CD4-positive, alpha-beta memory T cell (primary cell): ENCODE measurements at places on chromosomes 4 and X.

DNA sequence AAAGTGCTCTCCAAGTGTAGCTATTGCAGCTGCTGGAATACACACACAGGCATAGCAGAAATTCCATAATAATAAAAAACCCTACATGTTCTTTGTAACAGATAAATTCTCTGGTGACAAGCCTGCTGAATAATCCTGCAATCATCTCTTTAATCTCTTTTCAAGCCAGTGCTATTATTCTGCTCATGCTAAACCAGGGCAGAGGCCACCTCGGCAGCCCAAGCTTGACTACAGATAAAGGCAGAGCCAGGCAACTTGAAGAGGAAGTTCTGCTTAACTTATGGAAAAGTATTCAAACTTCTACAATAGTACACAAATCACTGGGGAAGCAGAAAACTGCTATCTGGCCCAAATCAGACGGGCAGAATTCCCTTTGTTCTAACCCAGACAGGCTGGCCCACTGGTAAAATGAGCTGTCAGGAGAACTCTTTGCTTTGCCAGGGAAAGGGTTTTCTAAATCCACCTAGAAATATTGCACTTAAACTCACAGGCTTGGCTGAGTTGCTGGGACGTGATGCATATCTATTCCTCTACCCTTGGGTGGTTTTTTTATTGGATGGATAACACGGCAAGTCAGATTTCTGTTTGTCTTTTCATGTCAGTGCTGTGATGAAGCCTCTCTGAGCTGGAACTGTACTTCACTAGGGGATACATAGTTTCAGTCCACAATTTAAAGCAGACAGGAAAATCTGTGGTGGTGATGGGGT is 70.5 kb downstream of the GATB start:
- DNase-seq, result no peak

DNA sequence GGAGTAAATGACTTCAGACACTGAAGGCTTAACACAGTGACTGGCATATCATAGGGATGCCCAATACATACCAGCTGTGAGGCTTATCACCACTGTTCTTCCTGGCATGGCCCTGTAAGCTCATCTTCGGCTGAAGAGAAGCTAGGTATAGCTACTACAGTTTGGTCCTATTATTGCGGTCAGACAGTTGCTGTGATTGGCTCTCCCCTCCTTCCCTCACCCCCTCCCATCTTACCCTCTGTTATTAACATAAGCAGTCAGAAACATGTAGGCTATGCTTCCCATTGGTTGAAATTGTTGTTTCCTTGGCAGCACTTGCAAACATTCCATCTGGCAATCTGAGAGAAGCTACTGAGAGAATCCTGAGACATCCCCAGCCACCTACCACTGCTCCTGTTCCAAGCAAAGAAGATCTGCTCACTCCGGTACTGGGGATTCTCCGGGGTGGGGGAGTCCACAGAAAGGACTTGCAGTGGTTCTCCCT is at the start of gene AKAP14:
AKAP14 (plus strand) TSS at position 51 of the 484 bp plus-strand sequence. CDS start 7,331 bp downstream, outside the sequence.
- DNase-seq, result no peak

GRCh38 chr4:65661471-65661870 is 8.8 kb downstream of the EPHA5 start:
- DNase-seq, result no peak

- no peak for DNase-seq
Observed at GRCh38 chrX:65591206-65591605, 56.6 kb upstream of the LAS1L start.

- no peak for DNase-seq
Observed at GRCh38 chrX:137143864-137144263, 110.1 kb upstream of the GPR101 start.

DNA sequence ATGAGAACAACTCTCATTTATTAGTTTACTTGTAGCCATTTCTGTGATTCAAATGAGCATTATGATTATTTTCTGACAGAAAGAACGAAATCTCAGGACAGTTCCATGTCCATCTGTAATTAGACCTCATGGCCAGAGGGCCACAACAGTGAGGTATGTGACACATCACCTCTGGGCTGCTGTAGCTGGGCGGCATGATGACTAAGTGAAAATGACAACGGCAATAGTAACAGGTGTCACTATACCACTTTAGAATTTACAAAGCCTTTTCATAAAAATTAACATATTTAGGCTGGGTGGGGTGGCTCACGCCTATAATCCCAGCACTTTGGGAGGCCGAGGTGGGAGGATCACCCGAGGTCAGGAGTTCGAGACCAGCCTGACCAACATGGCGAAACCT is 252.6 kb downstream of the CBR4 start:
- no peak for DNase-seq

DNA sequence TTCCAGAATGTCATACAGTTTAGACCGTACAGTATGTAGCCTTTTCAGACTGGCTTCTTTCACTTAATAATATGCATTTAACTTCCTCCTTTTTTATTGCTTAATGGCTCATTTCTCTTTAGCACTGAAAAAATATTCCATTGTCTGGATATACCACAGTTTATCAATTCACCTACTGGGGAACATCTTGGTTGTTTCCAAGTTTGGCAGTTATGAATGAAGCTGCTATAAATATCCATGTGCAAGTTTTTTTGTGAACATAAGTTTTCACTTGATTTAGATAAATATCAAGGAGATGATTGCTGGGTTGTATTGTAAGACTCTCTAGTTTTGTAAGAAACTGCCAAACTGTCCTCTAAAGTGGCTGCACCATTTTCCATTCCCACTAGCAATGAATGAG is 375.5 kb downstream of the PCDH18 start:
- no peak for DNase-seq

- DNase-seq, result no peak
Observed at GRCh38 chrX:16658284-16658683, 8.3 kb downstream of the S100G start.

- DNase-seq, result no peak
Observed at GRCh38 chrX:35726176-35726575, 72.0 kb upstream of the MAGEB16 start.

- DNase-seq, result no peak
Observed at GRCh38 chr4:88967883-88968331, 89.1 kb downstream of the FAM13A start.

DNA sequence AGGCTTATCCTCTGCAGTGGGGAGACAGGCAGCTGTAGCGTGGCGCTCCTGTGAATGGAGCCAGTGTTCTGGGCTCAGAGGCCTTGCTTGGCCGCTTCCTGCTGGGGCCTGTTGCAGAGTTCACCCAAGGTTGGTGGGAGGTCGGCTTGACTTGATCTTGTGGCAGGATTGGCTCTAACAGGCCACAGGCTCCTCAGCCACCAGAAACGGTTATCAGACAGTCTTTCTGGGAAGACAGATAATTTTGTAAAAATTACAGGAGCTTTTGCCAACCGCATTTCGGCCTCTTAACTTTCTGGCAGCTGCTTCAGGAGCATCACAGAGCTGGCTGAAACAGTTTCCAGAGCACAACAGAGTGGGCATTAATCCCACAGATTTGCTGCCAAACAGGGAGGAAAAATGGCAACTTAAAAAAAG is 66.4 kb downstream of the DIPK2B start:
- DNase-seq, result no peak

GRCh38 chrX:30653415-30654131 is at the start of gene GK:
Gene GK, plus strand, starts transcription at chrX:30653423. Its CDS starts 115 bp downstream, at chrX:30653538.
- peak; percentile 29 for DNase-seq

GRCh38 chr4:184380707-184381106 is 93.6 kb downstream of the IRF2 start:
- no peak for DNase-seq

DNA sequence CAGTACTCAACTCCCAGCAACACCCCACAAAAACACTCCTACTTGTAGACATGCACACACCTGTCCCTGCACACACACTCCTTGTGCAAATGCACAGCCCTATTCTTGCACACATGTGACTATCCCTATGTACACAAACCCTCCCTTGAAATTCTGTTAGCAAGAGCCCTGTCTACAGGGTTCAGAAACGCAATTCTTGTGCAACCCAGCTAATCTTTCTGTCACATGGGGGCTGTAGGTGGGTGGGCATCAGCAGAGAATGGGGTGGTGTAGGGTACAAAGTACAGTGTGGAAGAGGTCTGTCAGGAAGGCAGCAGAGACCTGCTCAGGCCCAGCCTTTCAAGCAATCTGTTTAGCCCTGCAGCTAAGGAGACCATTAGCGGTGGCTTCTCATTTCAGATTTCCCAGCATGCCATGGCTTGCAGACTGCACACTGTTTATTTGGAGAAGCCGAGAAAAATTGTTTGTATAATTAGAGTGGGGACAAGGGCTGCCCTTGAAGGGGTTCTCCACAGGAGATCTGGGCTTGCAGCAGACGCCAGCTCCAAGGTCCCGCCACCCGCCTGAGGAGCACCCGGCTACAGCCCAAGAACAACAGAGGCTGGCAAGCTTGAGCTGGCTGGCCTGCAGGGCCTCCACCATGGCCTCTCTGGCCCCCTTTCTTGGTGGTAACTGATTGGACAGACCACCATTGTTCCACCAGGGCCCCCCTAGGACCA is 144.0 kb upstream of the PJA1 start:
- DNase-seq, result no peak

- no peak for DNase-seq
Observed at GRCh38 chrX:154517101-154517781, 1.2 kb upstream of the FAM3A start.

GRCh38 chr4:1075809-1076699 is 37.3 kb downstream of the RNF212 start:
- DNase-seq, result no peak

DNA sequence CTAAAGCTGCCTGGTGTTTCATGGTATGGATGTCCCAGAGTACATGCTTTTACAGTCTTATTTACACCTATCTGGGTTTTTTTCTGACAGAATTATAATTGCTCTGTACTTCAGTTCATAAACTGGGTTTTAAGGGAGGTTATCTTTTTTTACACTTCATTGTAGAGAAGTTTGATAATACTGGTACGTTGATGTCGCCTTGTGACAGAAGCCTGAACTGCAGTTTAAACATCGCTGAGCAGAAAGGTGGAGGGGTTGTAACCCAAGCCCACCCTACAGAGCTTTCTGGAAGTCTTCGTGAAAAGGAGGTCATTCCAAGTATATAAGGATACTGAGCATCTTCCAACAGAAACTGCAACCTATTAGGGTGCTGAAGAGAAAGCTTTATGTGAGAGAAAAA is 46.4 kb downstream of the BEX1 start:
- DNase-seq, result no peak
